ENCODE measurements at places on chromosomes 5 and 9. TPM values are rescaled to one million over a fixed set of nuclear protein-coding genes. Genes with fewer than 3 reads are reported as not detected.

DNA sequence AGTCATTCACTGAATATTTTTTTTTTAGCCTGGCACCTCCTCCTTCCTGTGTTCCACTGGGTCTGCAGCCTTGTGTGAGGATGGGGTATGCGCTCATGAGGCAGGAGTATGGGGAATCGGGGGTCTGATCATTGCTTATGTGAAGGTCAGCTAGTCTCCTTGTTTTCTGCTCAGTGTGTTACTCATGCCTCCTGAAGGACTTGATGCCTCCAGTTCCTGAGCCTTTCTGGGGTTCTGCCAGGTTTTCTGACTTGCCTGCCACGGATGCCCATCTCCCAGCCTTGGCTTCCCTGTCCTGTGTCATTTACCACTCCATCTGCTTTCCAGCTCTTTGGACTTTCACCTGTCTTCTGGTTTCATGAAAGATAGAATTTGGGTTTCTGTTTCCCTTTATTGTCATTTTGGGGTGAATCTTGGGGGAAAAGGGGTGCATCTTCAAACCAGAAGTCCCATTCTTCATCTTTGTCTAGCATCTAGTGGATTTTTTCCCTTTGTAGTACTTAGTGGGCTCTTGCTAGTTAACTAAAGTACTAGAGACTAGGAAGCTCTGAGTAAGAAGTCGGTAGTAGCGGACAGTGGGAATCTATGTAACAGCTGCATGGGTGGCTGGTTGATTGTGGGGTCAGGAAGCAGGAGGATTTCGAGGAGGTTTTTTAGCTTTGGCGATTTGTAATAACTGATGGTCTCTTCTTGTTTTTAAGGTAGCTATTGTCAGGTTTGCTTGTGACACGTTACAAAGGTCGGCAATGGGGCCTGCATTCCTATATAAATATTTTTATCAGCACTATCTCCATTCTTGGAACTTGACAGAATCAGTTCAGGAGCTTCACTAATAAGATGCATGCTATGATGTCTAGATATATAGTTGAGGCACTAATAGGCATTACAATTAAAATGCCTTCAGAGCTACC, 8.2 kb downstream of the OTULIN start:
- peaks cover 49% of the 10 kb centered on the region for H3K4me1 ChIP-seq

GRCh38 chr9:130333041-130333711, 67.6 kb downstream of the HMCN2 start:
- peaks cover 7% of the 10 kb centered on the region for H3K4me1 ChIP-seq
- DNase-seq = no peak

DNA sequence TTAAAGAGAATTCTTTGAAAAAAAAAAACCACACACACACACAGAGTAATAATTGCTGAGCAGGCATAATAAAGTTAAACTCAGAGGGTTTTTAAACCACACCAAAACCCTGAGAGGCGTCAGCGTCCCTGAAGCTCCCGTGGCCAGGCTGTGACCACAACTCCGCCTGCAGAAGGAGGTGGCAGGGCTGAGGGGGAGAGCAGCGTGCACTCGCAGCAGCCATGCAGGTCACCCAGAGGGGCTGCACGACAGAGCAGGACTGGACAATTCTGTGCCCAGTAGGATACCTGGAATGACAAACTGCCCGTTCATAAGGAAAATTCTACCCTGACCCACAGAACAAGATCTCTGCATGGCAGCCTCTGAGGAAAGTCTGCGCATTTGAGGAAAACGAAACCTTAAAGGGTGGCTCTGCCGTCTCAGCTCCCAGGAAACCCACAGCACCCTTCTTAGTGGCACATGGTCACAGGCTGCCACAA, 44.0 kb downstream of the ROR2 start:
- no peak for DNase-seq
- peaks cover 18% of the 10 kb centered on the region for H3K27me3 ChIP-seq
- H3K27ac ChIP-seq = no peak overlapping the region
- H3K4me1 ChIP-seq = peaks cover 54% of the 10 kb centered on the region
- H3K36me3 ChIP-seq = no peaks in the 10 kb centered on the region

- no peak overlapping the region for H3K27ac ChIP-seq
- H3K4me3 ChIP-seq = no peak overlapping the region
- H3K27me3 ChIP-seq = peaks cover 8% of the 10 kb centered on the region
- DNase-seq = no peak
These were observed 521.0 kb upstream of the SEMA6A start for GRCh38 chr5:117095346-117096332.

DNA sequence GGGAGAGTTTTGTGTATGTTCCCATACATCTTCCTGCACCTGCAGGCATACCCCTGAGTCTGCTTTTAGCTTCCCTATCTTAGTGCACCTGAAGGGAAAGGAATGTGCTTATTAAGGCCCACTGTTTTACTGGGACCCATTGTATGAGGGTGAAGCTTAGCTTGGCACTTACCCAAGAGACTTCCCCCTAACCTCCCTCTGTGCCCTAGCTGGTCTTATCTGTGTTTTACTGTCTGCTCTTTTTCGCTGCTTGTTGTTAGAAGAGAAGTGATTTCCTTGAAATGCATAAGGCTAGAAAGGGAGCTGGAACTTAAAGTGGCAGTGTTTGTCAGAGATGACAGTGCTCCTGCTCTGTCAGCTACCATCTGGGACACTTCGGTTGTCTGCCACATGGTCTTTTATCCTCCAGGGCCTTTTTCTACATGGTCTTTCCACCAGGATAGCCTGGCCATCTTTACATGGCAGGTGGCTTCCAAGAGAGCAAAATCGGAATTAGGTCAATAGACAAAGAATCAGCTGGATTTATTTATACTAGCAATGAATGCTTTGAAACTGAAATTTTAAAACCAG, 122.5 kb upstream of the SLC44A1 start:
- no peak overlapping the region for H3K4me3 ChIP-seq
- H3K27ac ChIP-seq = no peak overlapping the region
- peaks cover 4% of the 10 kb centered on the region for H3K27me3 ChIP-seq
- H3K36me3 ChIP-seq = peaks cover 9% of the 10 kb centered on the region

Gene PCDHGB1
- 5.6 TPM for total RNA-seq
